ENCODE measurements at places on chromosomes 2 and 18. TPM values are rescaled to one million over a fixed set of nuclear protein-coding genes. Genes with fewer than 3 reads are reported as not detected.

- H3K4me3 ChIP-seq, result no peak overlapping the region
- no peaks in the 10 kb centered on the region for H3K36me3 ChIP-seq
- H3K27ac ChIP-seq, result no peak overlapping the region
- peaks cover 15% of the 10 kb centered on the region for H3K27me3 ChIP-seq
- DNase-seq, result no peak
These were observed 74.0 kb downstream of the FRZB start for GRCh38 chr2:182792441-182792840.

- H3K27ac ChIP-seq, result no peak overlapping the region
- H3K4me3 ChIP-seq, result no peak overlapping the region
- H3K36me3 ChIP-seq, result peaks cover 50% of the 10 kb centered on the region
These were observed 26.1 kb downstream of the DGUOK start for GRCh38 chr2:73952499-73953446.

Gene INHA
- not detected for total RNA-seq

- H3K36me3 ChIP-seq, result no peaks in the 10 kb centered on the region
- no peak overlapping the region for H3K27ac ChIP-seq
- H3K4me3 ChIP-seq, result no peak overlapping the region
- no peaks in the 10 kb centered on the region for H3K4me1 ChIP-seq
- no peak for DNase-seq
These were observed 97.6 kb downstream of the CTIF start for GRCh38 chr18:48636436-48636835.

Gene SLC40A1
- 1.3 TPM for total RNA-seq

GRCh38 chr18:45449418-45450227, 165.7 kb upstream of the SLC14A2 start:
- H3K36me3 ChIP-seq, result no peaks in the 10 kb centered on the region
- H3K27ac ChIP-seq, result no peak overlapping the region
- DNase-seq, result no peak
- no peaks in the 10 kb centered on the region for H3K4me1 ChIP-seq
- H3K27me3 ChIP-seq, result peaks cover 6% of the 10 kb centered on the region
- no peak overlapping the region for H3K4me3 ChIP-seq

Gene DNER
- not detected for total RNA-seq

- peaks cover 16% of the 10 kb centered on the region for H3K36me3 ChIP-seq
- H3K4me1 ChIP-seq, result peaks cover 50% of the 10 kb centered on the region
- H3K27me3 ChIP-seq, result no peaks in the 10 kb centered on the region
- peak overlapping the region; percentile 99 for H3K27ac ChIP-seq
- peak; percentile 64 for DNase-seq
- peak overlapping the region; percentile 67 for H3K4me3 ChIP-seq
These were observed 70.3 kb upstream of the PELI1 start for GRCh38 chr2:64214281-64215115.

DNA sequence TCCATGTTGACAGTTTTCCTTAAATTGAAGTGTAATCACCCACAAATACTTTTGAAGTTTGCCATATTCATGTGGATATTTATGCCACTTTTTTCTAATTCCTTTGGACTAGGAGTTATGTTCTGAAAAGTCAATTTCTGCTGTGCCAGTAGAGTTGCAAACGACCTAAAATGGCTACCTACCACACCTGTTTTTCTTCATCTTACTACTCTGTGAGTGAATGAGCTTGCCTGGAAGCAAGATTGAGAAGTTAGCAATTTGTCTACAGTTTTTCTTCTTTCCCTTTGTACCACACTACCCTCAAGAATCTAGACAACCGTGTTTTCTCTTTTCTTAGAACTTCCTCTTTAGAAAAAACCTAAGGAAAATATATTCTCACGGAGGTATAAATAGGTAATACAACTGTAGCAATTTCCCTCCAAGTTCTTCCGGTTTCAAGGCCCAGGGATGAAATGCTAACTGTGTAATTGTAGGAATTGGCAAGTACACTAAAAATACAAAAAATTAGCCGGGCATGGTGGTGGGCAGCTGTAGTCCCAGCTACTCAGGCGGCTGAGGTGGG, 7.3 kb upstream of the SLC39A10 start:
- no peak for DNase-seq
- peaks cover 5% of the 10 kb centered on the region for H3K36me3 ChIP-seq
- peaks cover 21% of the 10 kb centered on the region for H3K4me1 ChIP-seq

GRCh38 chr2:142980246-142981068, 103.0 kb downstream of the KYNU start:
- H3K4me3 ChIP-seq, result no peak overlapping the region
- H3K4me1 ChIP-seq, result no peaks in the 10 kb centered on the region
- H3K27ac ChIP-seq, result no peak overlapping the region
- no peak for DNase-seq
- H3K36me3 ChIP-seq, result no peaks in the 10 kb centered on the region

DNA sequence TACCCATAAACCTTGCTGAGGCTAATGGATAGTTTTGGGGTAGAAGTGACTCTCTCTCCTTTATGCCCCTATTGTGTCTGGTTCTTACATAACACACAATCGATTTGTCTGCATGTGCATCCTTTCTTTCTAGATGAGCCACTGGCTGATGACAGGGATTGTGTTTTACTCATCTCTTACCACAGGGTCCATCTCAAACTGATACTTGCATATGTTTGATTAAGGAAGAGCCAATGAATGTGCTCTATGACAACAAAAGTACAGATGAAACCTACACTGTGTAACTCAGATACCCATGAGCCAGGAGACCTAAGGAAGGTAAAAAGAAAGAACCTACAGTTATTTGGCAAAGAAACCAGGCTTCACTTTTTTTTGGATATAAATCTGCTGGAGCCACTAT, 13.2 kb upstream of the BZW1 start:
- H3K36me3 ChIP-seq, result peaks cover 8% of the 10 kb centered on the region
- H3K27me3 ChIP-seq, result peaks cover 5% of the 10 kb centered on the region
- H3K4me3 ChIP-seq, result no peak overlapping the region
- H3K4me1 ChIP-seq, result peaks cover 6% of the 10 kb centered on the region
- DNase-seq, result no peak

DNA sequence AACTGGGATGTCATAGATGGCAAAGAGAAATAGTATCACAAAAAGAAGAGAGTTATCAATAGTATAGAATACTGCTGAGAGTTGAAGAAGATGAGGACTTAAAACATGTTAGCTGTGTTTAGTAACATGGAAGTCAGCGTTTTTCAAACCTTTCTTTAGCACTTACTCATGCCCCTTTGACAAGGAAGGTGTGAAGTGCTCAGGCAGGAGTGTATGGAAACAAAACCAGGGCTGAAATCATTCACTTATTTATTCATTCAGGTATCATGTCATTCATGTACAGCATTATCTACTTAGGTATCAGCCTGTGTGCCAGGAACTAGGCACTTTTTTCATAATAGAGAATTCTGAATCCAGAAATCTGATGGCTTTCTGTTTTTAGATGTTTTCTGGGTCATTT, 27.2 kb downstream of the CD28 start:
- peak overlapping the region; percentile 72 for H3K27ac ChIP-seq
- H3K4me3 ChIP-seq, result no peak overlapping the region
- no peak for DNase-seq
- peaks cover 70% of the 10 kb centered on the region for H3K36me3 ChIP-seq

DNA sequence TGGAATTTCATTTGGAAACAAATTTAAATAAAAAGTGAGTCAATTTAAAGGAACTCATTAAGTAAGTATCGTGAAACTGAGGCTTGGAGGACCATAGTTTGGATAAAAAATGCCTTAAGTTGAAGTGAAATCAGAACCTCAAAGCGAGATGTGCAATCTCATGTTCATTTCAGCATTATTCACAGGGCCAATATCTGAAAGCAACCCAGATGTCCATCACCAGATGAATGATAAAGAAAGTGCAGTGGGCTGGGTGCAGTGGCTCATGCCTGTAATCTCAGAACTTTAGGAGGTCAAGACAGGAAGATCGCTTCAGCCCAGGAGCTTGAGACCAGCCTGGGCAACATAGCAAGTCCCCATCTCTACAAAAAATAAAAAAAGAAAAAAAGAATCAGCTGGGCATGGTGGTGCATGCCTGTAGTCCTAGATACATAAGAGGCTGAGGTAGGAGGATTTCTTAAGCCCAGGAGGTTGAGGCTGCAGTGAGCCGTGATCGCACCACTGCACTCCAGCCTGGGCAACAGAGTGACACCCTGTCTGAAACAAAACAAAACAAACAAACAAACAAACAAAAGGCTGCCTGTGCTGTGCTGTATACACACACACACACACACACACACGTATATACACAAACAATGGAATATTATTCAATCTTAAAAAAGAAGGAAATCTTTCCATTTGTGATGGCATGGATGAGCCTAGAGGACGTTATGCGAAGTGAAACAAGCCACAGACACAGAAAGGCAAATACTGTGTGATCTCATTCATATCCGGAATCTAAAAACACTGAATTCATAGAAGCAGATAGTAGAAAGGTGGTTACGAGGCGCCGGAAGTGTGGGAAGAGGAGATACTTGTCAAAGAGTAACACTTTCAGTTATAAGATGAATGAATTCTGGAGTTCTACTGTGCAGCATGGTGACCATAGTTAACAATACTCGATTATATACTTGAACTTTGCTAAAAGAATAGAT, 14.5 kb downstream of the SH3RF3 start:
- DNase-seq, result peak; percentile 87
- peaks cover 24% of the 10 kb centered on the region for H3K4me1 ChIP-seq
- no peaks in the 10 kb centered on the region for H3K36me3 ChIP-seq
- H3K27me3 ChIP-seq, result peaks cover 71% of the 10 kb centered on the region

Gene SPATA3
- 1.2 TPM for total RNA-seq

GRCh38 chr18:77910347-77910746, 660.7 kb downstream of the GALR1 start:
- H3K4me1 ChIP-seq, result no peaks in the 10 kb centered on the region
- no peak overlapping the region for H3K4me3 ChIP-seq
- H3K27ac ChIP-seq, result no peak overlapping the region
- H3K27me3 ChIP-seq, result no peaks in the 10 kb centered on the region

DNA sequence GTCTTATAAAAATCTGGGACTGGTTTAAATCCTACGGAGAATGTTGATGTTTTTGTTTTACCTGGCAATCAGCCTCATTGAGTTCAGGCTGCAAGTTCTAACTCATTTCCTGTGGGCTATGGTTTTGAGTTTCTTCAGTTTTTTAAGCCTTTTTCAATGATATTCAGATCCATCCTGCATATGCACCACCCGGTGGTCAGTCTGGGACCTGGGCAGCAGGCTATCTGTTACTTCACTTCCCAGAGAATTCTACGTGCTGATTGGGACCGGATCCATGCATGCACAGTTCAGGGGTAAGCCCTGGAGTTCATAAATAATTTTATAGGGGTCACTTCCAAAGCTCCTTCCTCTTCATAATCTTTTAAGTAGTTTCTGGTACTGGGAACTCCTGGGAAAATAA, 339.2 kb upstream of the HNRNPA3 start:
- H3K27me3 ChIP-seq, result no peaks in the 10 kb centered on the region
- H3K4me3 ChIP-seq, result no peak overlapping the region
- peaks cover 60% of the 10 kb centered on the region for H3K36me3 ChIP-seq
- peaks cover 37% of the 10 kb centered on the region for H3K4me1 ChIP-seq

- H3K27me3 ChIP-seq, result no peaks in the 10 kb centered on the region
- no peaks in the 10 kb centered on the region for H3K36me3 ChIP-seq
- no peak overlapping the region for H3K4me3 ChIP-seq
- no peaks in the 10 kb centered on the region for H3K4me1 ChIP-seq
- no peak for DNase-seq
These were observed 13.5 kb downstream of the BOK start for GRCh38 chr2:241571821-241572620.

- H3K4me1 ChIP-seq, result peaks cover 22% of the 10 kb centered on the region
- H3K27ac ChIP-seq, result no peak overlapping the region
- H3K36me3 ChIP-seq, result peaks cover 4% of the 10 kb centered on the region
- DNase-seq, result no peak
- no peak overlapping the region for H3K4me3 ChIP-seq
These were observed 24.1 kb downstream of the EIF2AK3 start for GRCh38 chr2:88603146-88603545.

GRCh38 chr2:96694279-96694678, 45.6 kb downstream of the LMAN2L start:
- no peak overlapping the region for H3K27ac ChIP-seq
- H3K4me3 ChIP-seq, result no peak overlapping the region
- no peaks in the 10 kb centered on the region for H3K36me3 ChIP-seq
- no peaks in the 10 kb centered on the region for H3K4me1 ChIP-seq
- no peaks in the 10 kb centered on the region for H3K27me3 ChIP-seq

- peaks cover 29% of the 10 kb centered on the region for H3K36me3 ChIP-seq
- peak; percentile 91 for DNase-seq
- no peaks in the 10 kb centered on the region for H3K27me3 ChIP-seq
- H3K4me3 ChIP-seq, result peak overlapping the region; percentile 77
- peaks cover 92% of the 10 kb centered on the region for H3K4me1 ChIP-seq
These were observed 41.0 kb downstream of the LPIN2 start for GRCh38 chr18:2971741-2972552.

Gene SEPTIN10
- not detected for total RNA-seq
